ENCODE measurements at places on chromosomes 4 and X.

DNA sequence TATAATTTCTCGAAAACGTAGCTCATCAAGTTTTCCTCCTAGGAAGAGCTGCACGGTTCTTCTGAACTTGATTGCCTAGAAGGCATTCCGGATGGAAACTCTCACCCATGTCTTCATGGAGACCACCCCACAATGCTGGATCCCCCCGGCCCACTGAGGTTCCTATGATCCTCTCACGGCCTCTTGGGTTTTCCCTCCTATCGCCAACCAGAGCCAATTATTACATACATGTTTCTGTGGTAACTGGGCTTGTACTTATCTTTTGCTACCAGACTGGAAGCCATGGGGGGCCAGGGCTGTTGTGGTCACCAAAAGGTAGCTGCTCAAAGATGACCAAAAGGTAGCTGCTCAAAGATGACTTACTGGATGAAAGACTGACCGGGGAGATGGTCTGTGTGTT, 131.5 kb downstream of the AFAP1 start:
- DNase-seq: no peak

DNA sequence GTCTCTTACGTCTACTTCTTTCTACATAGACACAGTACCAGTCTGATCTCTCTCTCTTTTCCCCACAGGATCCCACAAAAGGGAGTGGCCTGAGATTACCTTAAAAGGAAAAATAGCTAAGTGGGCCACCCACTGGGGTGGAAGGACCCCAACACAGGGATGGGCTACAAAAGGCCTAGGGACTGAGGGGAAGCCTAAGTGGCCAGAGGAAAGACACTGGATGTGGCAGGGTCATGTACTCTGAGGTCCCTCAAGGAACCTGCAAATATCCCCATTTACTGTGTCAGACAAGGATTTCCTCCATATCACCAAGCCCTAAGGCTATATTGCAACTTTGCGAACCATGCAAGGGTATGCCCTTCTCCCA, 6.5 kb upstream of the PRDX4 start:
- DNase-seq: no peak

DNA sequence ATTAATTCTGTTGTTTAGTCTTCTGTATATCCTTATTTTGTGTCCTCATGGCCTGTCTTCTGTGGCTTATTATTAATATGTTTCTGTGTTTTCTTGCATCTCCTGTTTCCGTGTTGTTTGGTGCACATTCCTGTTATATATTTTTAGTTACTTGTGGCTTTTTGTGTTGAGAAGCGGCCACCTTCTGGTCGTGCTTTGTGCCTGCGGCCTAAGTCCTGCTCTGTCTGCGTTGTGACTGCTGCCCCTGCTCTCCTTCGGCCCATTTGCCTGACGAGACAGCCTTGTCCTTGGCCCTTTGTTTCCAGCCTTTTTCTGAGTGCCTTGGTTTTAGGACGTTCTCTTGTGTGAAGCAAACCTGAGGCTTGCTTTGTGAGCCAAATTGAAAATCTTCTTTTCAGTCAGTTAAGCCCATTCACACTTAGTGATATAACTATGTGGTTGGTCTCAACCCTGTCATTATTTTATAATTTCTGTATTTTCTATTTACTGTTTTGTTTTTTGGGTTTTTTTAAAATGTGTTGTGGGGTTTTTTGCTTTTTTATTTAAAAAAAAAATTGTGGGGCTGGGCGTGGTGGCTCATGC, 43.8 kb downstream of the TNIP2 start:
- DNase-seq: peak; percentile 22

- no peak for DNase-seq
Observed at GRCh38 chr4:5166377-5166776, 115.1 kb downstream of the STK32B start.

DNA sequence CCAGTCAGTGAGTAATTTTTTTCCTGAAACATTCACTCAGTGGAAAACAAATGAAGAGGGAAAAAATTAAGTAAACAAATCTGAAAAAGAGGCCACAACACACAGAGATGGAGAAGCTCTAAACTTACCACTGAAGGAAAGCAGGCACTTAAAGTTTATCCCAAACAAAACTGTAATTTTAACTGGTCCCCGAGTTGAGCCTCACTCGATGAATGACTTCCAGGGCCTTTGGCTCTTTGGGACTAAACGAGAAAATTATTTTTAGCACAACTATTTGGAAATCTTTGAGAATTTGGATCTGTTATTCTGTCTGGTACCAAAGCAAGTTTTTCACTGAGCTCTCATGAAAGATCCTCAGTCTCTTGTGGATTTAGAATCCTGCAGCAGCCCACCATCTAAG, at the start of gene C1QTNF7:
Gene C1QTNF7 (plus strand): TSS at position 333 of the 400 bp plus-strand sequence. CDS start 7,711 bp downstream, outside the sequence.
- DNase-seq: no peak

GRCh38 chr4:53376900-53377299, 541 bp upstream of the FIP1L1 start:
- DNase-seq: no peak

GRCh38 chrX:125713633-125714032, 394.0 kb downstream of the TEX13C start:
- DNase-seq: no peak

GRCh38 chr4:8290701-8290970, 21.1 kb downstream of the HTRA3 start:
- DNase-seq: no peak

DNA sequence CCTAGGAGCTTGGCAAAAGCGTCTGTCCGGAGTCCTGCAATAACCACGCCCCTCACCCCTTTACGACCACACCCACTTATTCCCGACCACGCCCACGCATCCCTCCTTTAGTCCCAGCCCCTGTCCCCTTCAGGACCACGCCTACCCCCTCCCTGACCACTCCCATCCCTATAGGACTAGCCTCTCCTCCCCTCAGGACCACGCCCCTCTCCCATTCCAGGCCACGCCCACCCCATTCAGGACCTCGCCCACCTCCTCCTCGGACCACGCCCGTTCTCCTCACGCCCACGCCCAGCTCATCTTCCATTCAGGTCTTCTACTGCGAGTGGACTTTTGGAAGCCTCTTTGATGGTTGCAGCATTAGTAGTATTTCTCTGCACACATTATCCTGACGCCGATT, 131.2 kb upstream of the STX18 start:
- DNase-seq: peak; percentile 95

Data from HCT116 (cell line).